NCI-H1048 (cell line): ENCODE measurements at places on chromosomes 7 and 10.

DNA sequence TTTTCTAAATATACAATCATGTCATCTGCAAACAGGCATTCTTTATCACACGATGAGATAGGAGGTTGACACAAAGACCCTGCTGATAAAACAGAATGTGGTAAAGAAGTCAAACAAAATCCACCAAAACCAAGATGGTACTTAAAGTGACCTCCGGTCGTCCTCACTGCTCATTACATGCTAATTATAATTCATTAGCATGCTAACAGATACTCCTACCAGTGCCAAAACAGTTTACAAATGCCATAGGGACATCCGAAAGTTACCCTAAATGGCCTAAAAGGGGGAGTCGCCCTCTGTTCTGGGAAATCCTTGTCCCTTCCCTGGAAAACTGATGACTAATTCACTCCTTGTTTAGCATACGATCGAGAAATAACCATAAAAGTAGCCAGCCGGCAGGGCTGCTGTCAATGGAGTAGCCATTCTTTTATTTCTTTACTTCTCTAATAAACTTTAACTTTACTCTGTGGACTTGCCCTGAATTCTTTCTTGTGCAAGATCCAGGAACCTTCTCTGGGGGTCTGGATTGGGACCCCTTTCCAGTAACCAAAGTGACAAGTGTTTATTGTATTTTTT lies 126.6 kb downstream of the CCDC71L start:
- DNase-seq: no peak

DNA sequence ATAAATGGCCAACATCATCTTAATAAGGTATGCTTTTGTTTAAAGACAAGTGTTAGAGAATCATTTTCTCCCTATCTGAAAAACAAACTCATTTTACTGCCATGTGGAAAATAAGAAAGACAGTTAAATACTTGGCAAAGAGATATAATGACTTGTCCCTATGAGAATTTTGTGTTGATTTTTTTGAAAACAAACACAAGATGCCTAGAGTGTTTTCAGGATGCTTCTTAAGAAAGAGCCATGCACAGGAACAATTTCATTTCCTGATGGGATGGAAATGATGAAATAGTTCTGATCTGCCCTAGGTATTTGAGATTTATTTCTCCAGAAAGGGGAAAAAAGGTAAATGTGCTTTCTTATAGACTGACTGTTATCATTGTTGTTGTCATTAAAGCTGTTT lies 237.5 kb upstream of the GNAI1 start:
- DNase-seq: no peak

DNA sequence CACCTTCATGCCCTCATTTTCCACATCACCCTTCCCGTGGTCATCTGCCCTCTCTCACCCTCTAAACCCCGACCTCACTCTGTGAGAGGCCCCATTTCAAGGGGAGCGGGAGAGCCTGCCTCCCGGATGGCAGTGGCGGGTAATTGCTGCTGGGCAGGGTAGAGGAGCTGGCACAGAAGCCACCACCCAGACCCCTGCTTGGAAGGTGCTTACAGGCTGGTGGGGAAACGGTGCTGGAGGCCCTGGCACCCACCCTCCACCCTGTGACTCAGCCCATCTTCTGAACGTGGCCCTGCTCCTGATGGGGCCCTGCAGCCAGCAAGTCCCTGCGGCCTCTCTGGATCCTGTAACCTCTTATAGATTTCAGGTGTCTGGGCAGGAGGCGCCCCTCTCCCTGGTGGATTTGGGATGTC lies 10.6 kb upstream of the PWWP2B start:
- no peak for DNase-seq

GRCh38 chr7:157485361-157485831 lies 148.6 kb downstream of the DNAJB6 start:
- no peak for DNase-seq

GRCh38 chr7:44433255-44434022 lies 57.0 kb downstream of the NUDCD3 start:
- no peak for DNase-seq

DNA sequence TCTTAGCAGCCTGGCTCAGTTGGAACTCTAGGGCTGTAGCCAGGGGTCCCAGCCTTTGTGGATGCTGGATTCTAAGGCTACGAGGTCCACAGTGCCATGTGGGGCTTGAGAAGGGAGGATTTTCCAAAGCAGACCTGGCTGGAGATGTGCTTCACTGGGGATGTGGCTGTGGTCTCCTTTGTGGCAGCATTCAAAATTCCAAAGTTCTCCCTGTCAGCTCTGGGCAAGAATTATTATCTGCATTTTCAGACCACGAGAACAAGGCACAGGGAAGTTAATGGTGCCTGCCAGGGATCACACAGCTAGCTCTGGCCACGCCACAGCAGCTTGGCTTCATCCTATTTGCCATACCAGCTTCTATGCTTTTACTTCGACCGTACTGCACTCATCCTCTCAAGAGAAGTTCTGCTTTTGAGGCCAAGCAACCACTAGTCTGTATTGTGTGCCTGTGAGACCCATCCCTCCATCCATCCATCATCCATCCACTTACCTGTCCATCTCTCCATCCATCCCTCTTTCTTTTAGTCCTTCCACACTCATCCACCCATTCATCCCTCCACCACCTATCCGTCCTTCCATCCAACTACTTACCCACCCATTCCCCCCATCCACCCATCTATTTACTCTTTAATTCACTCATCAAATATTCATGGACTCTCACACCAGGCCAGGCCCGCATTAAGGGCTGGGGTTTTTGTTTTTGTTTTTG lies 71.5 kb downstream of the ZMIZ1 start:
- DNase-seq: no peak

DNA sequence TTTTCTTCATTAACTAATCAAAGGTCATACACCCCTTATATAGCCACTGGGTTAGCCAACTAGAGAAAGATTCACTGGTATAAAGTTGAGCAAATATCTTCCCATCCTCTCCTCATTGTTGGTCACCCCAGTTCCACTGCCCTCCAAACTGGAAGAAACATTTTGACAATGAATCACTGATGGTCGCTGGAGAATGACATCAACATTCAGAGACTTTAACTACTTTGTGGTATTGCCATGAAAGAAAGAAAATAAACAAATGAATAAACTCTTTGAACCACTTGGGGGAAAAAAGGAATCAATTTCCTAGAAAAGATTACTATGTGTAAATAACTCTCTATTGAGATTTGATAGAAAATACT lies 23.4 kb downstream of the HYCC1 start:
- DNase-seq: no peak

DNA sequence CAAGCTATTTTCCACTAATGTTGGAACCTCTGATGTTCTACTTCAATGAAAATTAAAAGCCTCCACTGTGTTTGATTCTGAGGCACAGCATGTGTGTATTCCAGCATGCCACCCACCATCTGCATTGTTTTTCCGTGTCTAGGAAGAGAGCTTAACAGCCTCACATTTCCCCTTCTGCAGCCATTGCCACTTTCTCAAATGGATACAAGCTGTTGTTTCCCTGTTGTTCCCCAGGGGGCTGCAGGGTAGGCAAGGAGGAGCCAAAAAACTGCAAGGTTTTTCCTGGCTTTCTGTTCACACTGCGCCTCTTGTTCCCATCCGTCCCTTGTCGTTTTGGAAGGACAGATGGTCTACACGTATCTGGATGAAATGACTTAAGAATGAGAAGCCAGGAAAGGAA lies 72.3 kb upstream of the DNAJB12 start:
- DNase-seq: no peak

GRCh38 chr7:106788637-106789036 lies 76.4 kb upstream of the PIK3CG start:
- DNase-seq: no peak

GRCh38 chr7:151591866-151592265 lies 72.2 kb upstream of the RHEB start:
- no peak for DNase-seq

GRCh38 chr7:69599955-69600709 lies 1.9 kb downstream of the AUTS2 start:
- DNase-seq: no peak

- DNase-seq: no peak
Observed at GRCh38 chr7:51634025-51634424, 317.4 kb upstream of the COBL start.

- no peak for DNase-seq
Observed at GRCh38 chr10:4652111-4653010, 173.6 kb upstream of the AKR1E2 start.

DNA sequence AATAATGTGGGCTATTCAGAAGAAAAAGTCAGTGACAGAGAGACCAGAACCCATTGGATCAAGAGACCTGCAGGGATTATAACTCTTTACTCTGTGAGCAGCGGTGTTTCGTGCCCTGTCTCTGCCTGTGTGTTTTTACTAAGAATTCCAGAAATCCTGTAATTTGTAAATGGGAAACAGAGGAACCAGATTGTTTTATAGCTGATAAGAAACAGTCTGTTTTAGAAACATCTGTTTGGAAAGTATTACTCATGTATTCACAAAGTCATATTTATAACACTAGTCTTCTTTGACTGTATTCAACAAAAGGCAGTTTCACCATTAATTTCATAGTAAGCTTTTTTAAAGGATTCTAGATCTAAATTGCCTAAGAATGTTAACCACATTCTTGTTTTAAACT lies 30.0 kb upstream of the VDAC2 start:
- no peak for DNase-seq

DNA sequence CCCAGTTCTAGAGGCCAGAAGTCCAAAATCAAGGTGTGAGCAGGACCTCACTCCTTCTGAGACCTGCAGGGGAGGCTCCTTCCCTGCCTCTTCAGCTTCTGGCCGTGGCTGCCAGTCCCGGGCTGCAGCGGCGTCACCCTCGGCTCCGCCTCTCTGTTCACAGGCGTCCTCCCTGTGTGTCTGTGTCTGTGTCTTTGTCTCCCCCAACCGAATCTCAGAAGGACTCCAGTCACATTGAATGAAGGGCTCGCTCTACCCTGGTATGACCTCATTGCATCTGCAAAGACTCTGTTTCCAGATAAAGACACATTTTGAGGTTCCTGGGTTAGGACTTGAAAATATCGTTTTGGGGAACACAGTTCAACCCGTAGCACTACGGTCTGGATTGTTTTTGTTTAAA lies 33.1 kb upstream of the GALNT11 start:
- DNase-seq: no peak

- DNase-seq: no peak
Observed at GRCh38 chr7:81645435-81645834, 124.4 kb downstream of the HGF start.

GRCh38 chr7:135904282-135904681 lies 72.9 kb downstream of the MTPN start:
- no peak for DNase-seq

- DNase-seq: no peak
Observed at GRCh38 chr7:135800560-135800959, 51.9 kb upstream of the FAM180A start.

DNA sequence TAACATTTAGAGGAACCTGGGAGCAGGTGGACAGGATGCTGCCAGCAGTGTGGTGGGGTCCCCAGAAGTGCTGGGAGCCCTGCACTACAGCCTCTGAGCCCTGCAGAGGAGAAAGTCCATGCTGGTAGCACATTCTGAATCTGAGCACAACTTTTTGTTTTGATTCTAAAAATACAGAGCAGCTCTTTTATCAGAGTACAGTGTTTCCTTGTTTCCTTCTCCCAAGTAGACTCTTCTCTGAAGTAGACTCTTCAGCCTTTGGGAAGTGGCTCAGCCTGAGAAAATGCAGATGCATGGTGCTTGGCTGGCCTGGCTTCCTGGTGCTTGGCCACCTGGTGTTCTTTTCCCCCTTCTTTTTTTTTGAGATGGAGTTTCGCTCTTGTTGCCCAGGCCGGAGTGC lies 9.1 kb downstream of the ADCY1 start:
- no peak for DNase-seq

GRCh38 chr10:106775127-106775526 lies 389.4 kb downstream of the SORCS1 start:
- no peak for DNase-seq

DNA sequence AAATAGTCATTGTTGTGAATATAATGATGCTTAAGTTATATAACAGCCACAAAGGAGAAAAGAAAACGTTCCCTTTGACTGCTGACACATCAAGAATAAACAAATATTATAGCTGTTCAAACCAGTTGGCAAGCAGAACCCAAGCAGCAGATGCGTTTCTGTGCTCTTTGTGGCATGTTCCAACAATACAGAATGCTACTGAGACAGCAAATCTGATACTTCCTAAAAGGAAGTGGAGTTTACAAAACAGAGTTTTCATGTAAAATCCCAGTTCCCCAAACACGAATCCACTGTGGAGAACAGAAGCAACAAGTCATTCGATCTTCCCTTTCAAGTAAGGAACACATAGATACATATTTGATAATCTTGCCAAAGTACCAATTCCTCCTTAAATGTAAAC lies 170.9 kb upstream of the ASAH2 start:
- DNase-seq: no peak

DNA sequence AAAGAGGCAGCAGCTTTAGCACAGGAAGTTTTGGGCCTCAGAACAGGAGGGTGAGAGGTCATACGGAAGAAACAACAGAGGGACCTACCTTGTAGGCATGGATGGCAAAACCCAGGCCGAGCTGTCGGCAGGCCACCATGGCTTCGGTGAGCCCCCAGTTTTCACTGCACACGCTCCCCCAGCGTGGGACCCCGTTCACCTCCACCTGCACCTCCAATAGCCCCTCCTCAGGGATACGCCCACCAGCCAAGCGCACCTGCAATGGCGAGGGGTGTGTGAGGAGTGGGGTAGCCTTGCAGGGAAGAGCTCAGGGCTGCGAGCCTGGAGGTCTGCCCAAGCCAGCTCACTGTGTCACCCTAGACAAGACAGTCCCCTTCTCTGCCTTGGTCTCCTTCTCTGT lies 11.3 kb downstream of the LOXL4 start:
- no peak for DNase-seq

DNA sequence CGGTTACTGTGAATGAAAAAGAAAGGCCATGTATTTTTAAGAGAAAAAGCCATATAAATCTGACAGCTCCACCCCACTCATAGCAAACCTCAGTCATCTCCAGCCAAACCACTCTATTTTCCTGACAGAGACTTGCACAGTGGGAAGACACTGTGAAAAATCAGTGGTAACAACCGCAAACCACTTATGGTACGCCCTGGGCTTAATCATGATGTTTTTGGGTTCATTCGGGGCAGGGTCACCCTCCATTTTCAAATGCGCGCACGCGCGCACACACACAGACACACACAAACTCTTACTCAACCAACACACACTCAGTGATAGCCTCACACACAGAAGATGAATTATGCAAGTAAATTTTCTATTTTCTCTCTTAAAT lies 82.1 kb upstream of the HPS1 start:
- DNase-seq: no peak

- no peak for DNase-seq
Observed at GRCh38 chr7:71507680-71508602, 376.0 kb downstream of the GALNT17 start.
